ENCODE measurements at places on chromosomes 1 and 21. TPM values are rescaled to one million over a fixed set of nuclear protein-coding genes. Genes with fewer than 3 reads are reported as not detected.

Gene MEGF6
- 9.3 TPM for polyA plus RNA-seq

Gene PALMD
- polyA plus RNA-seq = 2.2 TPM

Gene FMO3
- polyA plus RNA-seq = 0.07 TPM

Gene TMEM81
- 4.0 TPM for polyA plus RNA-seq

Gene S100A14
- polyA plus RNA-seq = 18.7 TPM

GRCh38 chr1:101496109-101496508 lies 259.3 kb downstream of the S1PR1 start:
- no peak for DNase-seq

- no peak for DNase-seq
Observed at GRCh38 chr1:7554385-7555235, 216.5 kb upstream of the VAMP3 start.

- no peak for DNase-seq
Observed at GRCh38 chr1:12712076-12712475, 3.8 kb upstream of the AADACL3 start.
